SW480 (cell line): ENCODE measurements at places on chromosomes 12 and 14.

GRCh38 chr12:40248034-40248433, 23.2 kb downstream of the LRRK2 start:
- no peak for DNase-seq

- DNase-seq, result no peak
Observed at GRCh38 chr12:58870595-58870994, 49.7 kb downstream of the LRIG3 start.

DNA sequence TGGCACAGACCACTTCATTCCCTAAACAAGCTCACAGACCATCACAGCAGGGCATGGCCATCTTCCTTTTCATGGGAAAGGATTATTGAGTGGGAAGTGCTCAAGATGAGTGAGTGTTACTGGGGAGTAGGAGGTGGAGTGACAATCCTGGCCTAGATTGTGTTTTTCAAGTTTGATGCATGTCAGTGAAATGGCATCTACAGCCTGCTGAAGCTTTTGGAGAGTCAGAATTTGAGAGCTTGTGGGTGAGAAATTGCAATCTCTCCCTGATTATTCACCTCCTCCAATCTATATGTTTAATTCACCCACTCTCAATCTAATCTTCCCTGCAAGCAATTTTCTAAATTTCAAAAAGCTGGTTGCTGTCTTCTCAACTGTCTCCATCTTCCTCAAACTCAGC, 156.1 kb upstream of the G2E3 start:
- no peak for DNase-seq

DNA sequence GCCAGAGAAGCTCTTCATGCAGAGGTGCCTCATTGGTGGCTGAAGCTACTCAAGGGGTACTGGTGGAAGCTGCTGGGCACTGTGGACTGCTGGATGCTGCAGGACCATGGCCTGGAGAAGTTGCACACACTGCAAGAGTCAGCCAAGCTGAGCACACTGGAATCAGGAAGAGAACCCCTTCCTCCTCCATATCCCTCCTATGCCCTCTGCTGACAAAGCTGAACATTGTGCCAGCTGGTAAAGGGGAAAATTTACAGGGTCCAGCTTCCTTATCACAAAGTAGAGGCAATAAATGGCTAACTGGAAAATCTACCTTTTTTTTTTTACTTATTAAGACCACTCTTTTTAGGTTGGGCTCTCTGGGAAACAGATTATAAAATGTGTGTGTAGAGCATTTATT, 6.5 kb downstream of the CCDC175 start:
- DNase-seq, result peak; percentile 22

GRCh38 chr12:4036671-4037271, 163.6 kb upstream of the PARP11 start:
- no peak for DNase-seq

DNA sequence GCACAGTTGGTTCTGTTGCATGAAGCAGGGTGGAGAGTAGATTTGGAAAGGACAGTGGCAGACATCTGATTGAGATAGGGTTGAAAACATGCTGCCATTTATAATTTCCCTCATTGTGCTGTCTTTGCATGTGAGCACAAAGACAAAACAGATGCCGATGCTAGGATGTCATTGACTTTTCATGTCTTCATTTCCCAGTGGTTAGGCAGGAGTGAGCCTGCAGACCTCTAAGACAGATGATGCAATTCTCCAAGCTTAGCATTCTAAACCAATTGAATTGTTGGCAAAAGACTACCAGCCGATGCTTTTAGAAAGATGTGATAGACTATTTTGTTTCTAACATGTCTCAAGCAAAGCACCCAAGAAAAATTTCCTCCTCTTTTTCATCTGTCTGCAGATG, 37.1 kb upstream of the PELI2 start:
- no peak for DNase-seq

DNA sequence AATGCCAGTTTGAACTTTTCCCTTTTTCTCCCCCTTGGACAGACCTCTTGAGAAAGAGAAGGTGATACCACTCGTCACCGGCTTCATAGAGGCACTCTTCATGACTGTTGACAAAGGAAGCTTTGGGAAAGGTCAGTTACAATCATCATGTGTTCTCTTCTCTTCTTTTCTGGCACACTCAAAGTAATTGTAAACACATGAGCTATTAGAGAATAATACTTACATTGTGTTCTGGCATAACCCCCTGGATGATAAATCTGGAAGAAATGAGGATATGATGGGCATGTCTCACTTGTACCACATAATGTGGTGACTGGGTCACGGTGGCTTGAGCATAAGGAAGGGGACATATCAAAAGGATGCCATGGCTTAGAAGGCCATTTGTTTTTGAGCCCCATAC, 20.0 kb downstream of the UTP20 start:
- peak; percentile 28 for DNase-seq

- DNase-seq, result no peak
Observed at GRCh38 chr12:124902916-124903315, 11.5 kb downstream of the UBC start.

GRCh38 chr12:68324531-68324930, 7.6 kb downstream of the MDM1 start:
- DNase-seq, result no peak

DNA sequence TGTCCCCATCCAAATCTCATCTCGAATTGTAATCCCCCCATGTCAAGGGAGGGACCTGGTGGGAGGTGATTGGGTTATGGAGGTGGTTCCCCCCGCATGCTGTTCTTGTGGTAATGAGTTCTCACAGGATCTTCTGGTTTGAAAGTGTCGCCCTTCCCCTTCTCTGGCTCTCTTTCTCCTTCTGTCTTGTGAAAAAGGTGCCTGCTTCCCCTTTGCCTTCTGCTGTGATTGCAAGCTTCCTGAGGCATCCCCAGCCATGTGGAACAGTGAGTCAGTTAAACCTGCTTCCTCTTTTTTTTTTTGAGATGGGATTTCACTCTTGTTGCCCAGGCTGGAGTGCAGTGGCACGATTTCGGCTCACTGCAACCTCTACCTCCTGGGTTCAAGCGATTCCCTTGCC, 104.0 kb downstream of the CCDC91 start:
- no peak for DNase-seq

- no peak for DNase-seq
Observed at GRCh38 chr14:95500772-95501401, 15.6 kb downstream of the SYNE3 start.

- no peak for DNase-seq
Observed at GRCh38 chr14:71652368-71652767, 279.9 kb upstream of the RGS6 start.

- no peak for DNase-seq
Observed at GRCh38 chr14:29710015-29710414, 217.6 kb downstream of the PRKD1 start.

DNA sequence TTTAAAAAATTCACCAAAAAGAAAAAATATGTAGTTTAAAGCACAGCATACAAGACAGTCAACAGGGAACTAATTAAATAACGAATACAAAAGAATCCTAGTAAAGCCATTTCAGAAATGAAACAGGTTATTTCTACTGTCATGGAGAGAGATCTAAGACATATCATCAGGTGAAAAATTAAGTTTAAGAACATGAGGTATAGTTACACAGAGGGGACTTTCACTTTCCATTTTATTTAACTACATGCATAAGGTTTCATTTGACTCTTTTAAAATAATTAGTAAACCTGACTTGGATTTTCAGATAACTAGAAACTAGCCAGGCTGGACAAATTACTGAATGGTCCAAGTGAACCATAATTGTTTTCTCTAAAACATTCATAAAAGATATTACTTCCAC, 11.3 kb downstream of the SEC23A start:
- no peak for DNase-seq

- no peak for DNase-seq
Observed at GRCh38 chr14:58752289-58752688, 114.5 kb downstream of the DACT1 start.

DNA sequence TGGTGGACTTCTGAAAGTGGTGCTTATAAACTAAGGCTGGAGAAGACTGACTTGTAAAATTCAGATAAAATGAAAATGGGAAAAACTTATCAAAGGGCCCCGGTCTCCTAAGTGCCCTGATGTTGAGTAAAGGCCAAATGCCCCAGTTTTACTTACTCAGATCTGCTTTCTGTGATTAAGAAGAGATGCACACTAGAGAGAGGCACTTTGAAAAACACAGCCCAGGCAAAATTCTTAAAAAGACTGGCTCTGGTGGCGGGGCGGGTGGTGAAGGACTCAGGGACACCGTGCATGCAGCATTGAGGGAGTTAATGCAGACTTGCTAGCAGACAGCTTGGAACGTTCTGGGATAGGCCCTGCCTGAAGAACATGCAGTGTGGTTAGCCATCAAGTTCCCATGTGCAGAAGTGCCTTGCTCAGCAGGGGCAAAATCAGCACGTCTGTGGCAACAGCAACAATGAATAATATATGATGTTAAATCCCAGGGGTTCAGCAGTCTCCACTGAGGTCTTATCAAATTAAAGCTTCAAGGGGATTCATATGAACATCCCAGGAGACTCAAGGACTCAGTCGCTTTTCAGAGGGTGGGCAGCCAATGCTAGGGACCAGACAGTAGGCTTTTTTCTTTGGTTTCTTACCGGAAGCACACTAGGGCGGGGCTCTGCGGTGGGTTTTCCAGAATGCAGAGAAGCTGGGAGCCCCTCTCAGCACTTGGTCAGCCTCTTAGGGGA, 105.0 kb downstream of the DAD1 start:
- DNase-seq, result no peak

- no peak for DNase-seq
Observed at GRCh38 chr12:71664411-71665089, 449 bp downstream of the THAP2 start.

DNA sequence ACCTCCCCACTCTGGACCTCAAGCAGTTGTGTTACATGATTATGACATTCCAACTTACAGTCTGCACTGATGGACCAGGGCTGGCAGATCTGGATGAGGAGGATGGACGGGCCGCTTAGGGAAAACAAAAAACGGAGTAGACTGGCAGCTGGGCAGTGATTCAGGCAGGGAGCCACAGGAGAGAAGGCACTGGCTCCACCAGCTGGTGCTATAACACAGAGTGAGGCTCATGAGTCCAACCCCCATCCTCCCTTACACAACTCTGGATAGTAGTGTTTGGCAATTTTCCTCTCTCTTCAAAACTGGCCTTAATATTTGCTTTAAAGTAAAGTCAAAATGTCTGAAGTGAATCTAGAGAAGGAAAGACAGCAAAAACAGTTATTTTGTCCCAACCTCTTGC, 9.7 kb upstream of the RIC8B start:
- DNase-seq, result no peak

DNA sequence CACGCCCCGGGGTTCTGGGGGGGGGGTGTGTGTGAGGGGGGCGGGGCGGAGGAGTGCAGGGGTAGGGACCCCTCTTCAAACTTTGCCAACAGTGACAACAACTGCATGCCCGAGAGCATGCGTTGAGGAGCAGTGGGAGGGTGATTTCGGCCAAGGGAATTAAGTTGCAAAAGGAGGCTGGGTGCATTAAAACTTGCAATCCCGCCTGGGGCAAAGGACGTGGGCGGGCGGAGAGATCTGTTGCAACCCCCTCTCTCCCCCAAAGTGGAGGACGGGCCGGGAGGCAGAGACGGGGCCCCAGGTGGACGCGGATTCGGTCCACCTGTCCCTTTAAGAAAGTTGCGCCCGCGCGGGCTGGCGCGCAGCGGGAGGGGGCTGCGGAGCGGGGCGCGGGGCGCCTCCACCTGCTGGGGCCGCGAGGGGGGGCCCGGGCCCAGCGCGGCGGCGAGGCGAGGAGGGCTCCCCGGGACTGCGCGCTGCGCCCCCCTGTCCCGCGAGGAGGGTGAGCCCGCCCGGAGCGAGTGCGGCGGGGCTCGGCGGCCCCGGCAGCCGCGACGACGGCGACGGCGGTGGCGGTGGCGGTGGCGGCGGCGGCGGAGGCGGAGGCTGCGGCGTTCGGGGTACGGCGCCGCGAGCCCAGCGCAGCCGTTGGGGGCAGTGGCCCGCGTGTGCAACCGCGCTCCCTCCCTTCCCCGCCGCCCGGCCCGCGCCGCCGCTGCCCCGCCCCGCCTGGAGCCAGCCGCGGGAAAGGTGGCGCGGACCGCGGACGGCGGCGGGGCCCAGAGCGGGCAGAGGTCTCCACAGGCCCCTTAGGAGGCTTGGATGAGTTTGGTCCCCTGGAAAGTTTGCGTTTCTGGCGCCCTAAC, 530 bp upstream of the FOXN4 start:
- peak; percentile 21 for DNase-seq

DNA sequence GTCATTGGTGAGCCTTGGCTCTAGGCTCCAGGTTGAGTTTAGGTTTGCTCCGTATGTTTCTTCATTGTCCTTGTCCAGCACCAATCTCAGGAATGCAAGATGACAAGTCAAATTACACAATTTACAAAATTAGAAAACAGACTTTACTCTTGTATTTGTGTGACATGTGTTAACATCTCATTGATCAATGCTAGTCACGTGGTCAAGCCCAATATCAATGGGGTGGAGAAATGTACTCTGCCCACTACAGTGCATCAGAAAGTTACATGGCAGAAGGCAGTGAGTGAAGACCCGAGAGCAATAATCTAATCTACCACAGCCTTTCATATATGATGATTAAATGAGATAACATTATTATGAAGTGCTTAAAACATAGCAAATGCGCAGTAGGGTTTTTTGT, 94.8 kb downstream of the ETNK1 start:
- no peak for DNase-seq

GRCh38 chr12:123367511-123367910, 2.9 kb upstream of the SBNO1 start:
- DNase-seq, result no peak

- no peak for DNase-seq
Observed at GRCh38 chr14:58808828-58809227, 171.1 kb downstream of the DACT1 start.

DNA sequence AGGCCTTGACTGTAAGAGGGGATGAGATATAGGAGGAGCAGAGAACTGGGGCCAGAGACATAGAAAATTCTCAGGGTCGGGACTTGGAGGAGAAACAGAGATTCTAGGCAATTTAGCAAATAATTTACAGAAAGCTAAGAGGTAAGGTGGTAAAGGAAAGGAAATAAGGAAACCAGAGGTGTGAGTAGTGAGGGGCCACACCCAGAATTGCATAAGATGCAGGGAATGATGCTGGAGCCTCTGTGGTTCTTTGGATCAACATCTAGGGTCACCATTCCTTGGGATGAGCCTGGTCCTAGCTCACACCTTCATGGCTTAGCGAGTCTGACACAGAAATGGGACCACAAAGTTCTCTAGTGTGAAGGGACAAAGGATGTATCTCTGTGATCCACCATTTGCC, 949 bp upstream of the SDR9C7 start:
- no peak for DNase-seq

- DNase-seq, result no peak
Observed at GRCh38 chr12:123056053-123056452, 75.6 kb downstream of the ARL6IP4 start.

GRCh38 chr12:116213014-116213413, 64.5 kb downstream of the MED13L start:
- no peak for DNase-seq

- no peak for DNase-seq
Observed at GRCh38 chr14:90578283-90578985, 181.6 kb downstream of the CALM1 start.
